Stimulated activated naive CD8-positive, alpha-beta T cell treated with anti-CD3 and anti-CD28 coated beads, Interleukin-15, Interleukin-2, amounts not matched to agents 100 U/mL and 50 U/mL, for 24 hours (primary cell): ENCODE measurements at places on chromosomes 16 and 17.

- no peak for DNase-seq
These were observed 181.1 kb downstream of the SEC14L1 start for GRCh38 chr17:77321649-77322513.

DNA sequence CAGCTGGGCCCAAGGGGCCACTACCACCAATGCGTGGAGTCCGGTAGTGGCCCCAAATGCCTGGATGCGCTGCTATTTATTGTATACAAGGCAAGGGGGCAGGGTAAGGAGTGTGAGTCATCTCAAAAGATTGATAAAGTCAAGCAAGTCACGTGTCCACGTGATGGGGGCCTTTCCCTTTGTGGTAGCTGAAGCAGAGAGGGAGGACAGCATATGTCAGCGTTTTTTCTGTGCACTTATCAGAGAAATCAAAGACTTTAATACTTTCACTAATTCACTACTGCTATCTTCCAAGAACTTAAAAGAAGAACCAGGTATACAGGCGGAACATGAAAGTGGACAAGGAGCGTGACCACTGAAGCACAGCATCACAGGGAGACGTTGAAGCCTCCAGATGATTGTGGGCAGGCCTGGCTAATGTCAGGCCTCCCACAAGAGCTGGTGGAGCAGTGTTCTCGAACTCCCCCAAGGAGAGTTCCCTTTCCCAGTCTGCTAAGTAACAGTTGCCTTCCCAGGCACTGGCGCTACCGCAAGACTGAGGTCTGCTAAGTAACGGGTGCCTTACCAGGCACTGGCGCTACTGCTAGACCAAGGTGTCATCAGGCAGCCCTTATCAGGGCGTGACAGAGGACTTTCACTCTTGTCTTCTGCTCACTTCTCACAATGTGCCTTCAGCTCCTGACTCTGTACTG is 10.8 kb upstream of the ASB16 start:
- DNase-seq = no peak

DNA sequence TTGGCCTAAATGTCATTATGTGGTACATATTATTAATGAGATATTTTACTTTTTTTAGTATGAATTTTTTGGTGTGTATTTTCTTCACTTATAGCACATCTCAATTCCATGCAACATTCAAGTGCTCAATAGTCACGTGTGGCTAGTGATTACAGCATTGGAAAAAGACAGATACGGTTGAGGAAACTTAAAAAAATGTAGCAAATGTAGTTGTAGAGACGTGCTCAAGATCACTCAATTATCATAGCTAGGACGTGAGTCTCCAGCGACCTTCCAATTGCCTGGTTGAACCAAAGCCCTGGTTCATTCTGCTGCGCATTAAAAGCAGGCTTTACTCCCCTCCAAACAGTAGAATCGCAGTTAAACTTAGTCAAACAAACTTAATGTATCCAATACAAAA is 1.2 kb upstream of the LIG3 start:
- no peak for DNase-seq

DNA sequence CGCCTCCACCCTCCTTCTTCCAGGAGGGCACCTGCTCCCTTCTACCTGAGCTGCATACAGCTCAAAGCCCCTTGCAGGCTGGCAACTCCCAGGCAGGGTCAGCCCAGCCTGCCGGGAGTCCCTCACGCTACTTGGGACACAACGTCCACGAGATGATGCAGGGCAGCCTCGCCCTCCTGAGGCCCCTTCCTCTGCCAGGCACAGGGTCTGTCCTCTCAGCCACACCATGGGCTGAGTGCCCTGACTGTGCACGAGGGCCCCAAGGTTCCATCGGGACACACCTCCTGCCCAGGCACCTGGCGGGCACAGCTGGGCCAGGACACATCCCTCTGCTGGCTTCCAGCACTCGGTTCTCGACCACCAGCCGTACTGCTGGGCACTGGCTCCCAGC is 30.9 kb upstream of the ZC3H18 start:
- DNase-seq = no peak

- no peak for DNase-seq
These were observed 5.7 kb upstream of the CX3CL1 start for GRCh38 chr16:57366544-57367040.

DNA sequence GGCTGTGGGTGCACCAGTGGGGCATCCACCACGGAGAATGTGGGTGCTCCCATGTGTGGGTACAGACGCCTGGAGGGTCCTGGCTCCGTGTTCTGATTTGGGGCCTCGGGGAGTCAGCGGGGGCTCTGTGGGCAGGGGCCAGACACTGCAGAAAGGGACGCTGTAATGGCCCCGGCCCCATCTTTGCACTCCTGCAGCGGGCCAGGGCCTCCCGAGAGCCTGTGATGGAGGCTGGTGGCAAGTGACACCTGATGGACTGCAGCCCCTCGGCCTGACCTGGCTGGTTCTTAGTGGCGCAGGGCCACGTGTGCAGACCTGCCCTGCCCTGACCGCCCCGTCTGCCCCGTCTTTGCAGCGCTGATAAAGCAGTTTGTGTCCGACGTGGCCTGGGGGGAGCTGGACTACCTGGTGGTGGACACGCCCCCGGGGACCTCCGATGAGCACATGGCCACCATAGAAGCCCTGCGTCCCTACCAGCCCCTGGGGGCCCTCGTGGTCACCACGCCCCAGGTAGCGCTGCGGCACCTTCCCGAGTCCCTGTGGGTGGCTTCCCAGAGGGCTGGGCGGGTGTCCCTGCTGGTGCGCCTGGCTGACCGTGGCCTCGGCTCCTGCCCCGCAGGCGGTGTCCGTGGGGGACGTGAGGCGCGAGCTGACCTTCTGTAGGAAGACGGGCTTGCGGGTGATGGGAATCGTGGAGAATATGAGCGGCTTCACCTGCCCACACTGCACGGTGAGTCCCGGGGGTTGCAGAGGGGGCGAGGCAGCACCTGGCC is 4.7 kb downstream of the NUBP2 start:
- DNase-seq = no peak

DNA sequence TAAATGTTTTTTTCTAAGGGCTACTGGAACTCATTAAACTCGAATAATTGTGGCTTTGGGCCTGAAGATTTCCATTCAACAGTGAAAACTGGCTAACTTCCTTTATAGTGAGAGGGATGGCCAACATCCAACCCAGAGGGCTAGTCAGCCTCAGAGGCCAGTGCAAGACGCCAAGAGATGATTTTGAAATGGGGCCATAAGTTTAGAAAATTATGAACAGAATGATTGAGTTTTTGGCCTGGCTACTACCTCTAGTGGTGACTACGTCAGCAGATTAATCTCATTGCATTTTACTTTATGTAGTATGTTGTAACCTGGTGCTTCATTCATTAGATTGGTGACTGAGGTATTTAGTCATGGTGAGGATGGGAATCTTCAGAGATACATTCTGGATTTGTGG is 28.4 kb downstream of the HAPSTR1 start:
- no peak for DNase-seq

DNA sequence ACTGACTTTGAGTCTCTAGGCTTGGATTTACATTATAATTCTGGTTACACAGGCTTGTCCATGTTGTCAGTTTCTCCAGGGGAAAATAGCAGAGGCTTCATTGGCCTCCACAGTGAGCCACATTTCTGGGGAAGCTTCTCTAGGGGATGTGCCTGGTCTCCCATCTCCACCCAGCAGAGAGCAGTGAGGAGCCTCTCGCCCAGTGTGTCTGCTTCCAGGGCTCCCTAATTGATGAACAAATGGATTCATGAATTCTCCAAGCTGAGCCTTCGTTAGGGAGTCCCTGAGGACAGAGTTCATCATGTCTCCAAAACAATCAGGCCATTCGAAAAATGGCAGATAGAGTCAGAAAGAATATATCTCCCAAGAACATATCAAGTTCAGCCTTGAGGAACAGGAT is 162.4 kb upstream of the TOX3 start:
- DNase-seq = no peak
